ENCODE measurements at places on chromosomes 5 and 9. TPM values are rescaled to one million over a fixed set of nuclear protein-coding genes. Genes with fewer than 3 reads are reported as not detected.

The BICD2 gene
- 16.8 TPM for total RNA-seq

The CAVIN4 gene
- total RNA-seq, result 0.11 TPM

The BAAT gene
- not detected for total RNA-seq

The C5orf52 gene
- not detected for total RNA-seq

The SAPCD2 gene
- total RNA-seq, result 13.5 TPM

The ARHGEF28 gene
- total RNA-seq, result not detected

The ORM1 gene
- total RNA-seq, result not detected

The PPP2R2B gene
- 0.56 TPM for total RNA-seq

The SLC46A2 gene
- total RNA-seq, result not detected

The PTGR1 gene
- 1.8 TPM for total RNA-seq

The C7 gene
- total RNA-seq, result not detected

- no peak for DNase-seq
Observed at GRCh38 chr9:130041648-130042405, 1.2 kb downstream of the FNBP1 start.

- DNase-seq, result no peak
Observed at GRCh38 chr9:137034039-137034708, 2.3 kb upstream of the FUT7 start.

DNA sequence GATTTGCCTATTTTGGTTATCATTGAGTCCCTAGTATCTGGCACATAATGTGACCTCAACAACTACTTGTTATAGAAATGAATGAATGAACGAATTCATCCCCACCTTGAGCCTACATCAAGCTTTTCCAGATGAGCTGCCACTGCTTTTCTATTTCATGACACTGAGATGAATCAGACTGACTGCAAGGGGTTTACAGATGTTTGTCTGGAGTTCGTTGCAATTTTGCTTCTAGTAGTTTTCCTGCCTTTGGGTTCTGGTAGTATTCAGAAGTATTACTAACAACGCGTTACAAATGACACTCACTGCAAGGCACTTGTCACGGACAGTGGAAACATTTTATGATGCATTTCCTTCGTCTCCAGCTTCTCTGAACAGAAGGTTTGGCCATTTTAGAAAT lies 222.3 kb downstream of the CD180 start:
- DNase-seq, result no peak

DNA sequence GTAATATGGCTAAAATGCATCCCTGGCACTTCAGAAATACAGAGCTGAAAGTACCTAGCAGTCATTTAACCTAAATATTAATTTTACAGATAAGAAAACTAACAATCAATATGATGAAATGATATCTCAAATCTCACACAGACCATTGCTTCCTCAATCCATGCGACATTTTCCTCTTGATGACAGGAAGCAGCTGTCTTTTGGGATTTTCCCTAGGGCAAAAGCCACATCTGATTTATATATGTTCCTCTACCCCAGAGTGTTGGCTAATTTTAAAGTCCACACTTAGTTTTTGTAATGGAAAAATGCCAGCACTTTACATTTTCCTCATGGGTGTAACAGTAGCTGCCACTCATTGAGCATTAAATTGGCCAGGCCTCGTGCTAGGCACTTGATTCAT lies 47.7 kb upstream of the ITGA1 start:
- DNase-seq, result no peak

GRCh38 chr5:10339958-10340357 lies 13.5 kb upstream of the MARCHF6 start:
- DNase-seq, result no peak

- DNase-seq, result no peak
Observed at GRCh38 chr5:25539536-25539935, 894.8 kb upstream of the CDH10 start.

DNA sequence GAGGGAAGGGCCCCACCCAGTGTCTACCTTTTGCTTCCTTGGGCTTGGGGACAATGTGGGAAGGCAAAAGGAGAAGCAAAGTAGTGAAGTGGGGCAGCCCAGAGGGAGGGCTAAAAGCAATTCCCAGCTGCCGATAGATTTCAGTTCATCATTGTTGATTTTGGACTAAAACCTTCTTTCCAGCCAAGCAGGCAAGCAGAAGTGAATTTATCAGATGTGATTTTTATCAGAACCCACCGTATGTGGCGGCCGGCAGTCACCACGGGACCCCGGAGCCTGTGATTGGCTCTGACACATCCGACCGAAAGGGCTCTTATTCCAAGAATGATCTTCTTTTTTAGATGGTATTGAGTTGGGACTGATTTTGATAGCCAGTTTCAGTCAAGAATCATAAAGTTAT lies 559.9 kb downstream of the PSAT1 start:
- DNase-seq, result no peak

- no peak for DNase-seq
Observed at GRCh38 chr9:137339045-137339907, 37.2 kb upstream of the NRARP start.

DNA sequence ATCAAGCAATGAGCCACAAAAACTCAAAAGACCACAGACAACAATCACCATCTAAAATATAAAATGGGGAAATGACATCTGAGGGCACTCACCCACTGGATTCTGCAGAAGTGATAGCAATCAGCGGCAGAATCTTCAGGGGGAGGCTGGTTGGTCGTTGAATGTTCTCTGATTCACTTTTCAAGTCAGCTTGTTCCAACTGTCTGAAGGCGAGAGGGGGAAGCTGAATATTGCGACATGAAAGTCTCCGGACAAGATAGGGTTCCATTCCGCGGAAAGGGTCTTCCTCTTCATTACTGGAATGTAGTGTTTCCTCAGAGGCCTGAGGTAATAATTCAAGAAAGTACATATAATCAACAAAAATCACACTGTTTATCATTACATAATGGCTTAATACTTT lies 94.9 kb upstream of the PDE4D start:
- DNase-seq, result no peak

GRCh38 chr5:168575391-168576372 lies 3.5 kb downstream of the PANK3 start:
- no peak for DNase-seq

DNA sequence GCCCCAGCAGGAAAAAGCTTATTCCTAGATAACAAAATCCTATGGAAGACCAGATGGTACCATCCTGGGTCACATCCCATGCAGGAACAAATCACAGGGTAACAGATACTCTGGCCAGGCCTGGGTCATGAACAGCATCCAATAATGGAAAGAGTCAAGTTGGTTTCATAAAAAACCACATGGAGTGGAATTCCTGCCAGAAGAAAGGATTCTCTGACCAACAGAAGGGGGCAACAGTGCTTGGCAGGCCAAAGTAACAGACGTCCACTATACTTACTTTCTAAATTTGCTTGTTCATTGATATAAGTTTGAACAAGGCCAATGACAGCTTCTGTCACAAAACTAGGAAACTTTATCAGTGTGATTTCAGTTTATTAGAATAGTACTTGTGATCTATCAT lies 273.5 kb downstream of the ARRDC3 start:
- DNase-seq, result no peak

DNA sequence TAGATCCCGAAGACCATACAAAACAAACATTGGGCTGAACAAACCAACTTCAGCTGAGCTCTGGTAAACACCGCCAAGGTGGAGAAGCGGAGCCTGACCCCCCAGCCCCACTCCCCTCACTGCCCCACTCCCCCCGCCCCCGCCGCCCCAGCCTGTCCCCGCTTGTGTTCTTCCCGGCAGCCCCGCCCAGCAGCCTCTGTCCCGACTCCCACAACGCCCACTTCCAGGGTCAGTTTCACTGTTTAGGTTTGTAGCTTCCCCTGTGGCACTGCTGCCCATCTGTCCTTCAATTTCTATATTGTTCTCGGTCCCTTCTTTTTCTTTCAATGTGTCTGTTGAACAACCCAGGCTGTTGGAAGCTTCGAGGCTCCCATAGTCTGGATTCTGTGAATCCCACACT lies 112.0 kb upstream of the CACNA1B start:
- no peak for DNase-seq

DNA sequence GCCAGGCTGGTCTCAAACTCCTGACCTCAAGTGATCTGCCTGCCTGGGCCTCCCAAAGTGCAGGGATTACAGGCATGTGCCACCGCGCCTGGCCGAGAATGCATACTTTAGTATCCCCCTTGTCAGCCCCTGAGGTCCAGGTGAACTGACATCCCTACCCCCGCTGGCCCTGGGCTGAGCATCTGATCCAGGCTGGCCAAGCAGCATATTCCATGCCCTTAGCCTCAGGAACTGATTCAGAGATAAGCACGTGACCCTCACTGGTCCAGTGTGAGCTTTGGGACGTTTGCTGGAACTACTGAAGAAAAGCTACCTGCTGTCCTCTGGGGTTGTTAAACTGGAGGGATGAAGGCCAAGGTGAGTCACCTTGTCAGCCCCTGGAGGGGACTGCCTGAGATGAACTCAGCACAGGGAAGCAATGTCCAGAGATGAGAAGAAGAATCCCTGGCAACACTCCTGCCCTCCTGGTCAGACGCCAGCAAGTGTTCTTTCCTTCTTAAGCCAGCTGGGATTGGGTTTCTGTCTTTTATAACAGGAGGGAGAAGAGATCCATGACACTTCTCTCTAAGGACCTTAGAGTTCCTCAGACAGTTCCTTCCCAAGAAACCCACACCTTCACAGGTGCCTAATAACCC lies 59.1 kb upstream of the FBXW11 start:
- no peak for DNase-seq

DNA sequence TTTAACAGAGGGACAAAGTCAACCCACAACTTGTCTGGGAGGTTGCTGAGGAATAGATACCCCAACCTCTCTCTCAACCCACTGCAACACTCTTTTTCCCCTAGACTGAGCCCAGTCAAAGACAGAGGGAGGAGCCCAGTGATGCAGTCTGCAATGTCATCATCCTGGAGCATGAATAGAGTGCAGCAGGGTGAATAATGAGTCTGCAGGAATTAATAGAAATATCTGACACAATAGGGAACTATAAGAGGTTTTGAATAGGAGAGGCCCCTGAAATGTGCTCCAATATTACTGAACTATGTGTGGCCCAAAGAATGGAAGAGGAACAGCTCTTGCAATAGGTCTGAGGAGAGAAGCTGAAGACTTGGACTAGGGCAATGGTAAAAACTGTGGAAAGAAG lies 59.1 kb downstream of the PDCD1LG2 start:
- DNase-seq, result no peak

DNA sequence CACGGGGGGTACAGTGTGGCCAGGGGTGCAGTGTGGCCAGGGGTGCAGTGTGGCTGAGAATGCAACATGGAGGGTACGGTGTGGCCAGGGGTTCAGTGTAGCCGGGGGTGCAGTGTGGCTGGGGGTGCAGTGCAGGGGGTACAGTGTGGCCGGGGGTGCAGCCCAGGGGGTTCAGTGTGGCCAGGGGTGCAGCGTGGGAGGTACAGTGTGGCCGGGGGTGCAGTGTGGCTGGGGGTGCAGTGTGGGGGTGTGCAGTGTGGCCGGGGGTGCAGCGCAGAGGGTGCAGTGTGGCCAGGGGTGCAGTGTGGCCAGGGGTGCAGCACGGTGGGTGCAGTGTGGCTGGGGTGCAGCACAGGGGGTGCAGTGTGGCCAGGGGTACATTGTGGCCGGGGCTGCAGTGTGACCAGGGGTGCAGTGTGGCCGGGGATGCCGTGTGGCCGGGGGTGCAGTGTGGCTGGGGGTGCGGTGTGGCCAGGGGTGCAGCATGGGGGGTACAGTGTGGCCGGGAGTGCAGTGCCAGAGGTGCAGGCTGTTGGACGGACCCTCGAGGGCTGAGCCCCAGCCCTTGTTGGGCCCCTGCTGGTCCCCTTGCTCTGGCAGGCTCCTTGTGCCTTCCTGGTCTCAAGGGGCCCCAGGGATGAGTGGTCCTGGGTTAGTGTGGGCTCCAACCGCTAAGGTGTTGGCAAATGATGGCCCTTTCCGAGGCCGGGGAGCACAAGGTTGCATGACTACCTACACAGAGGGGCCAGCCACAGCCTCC lies 17.9 kb downstream of the TPPP start:
- no peak for DNase-seq

DNA sequence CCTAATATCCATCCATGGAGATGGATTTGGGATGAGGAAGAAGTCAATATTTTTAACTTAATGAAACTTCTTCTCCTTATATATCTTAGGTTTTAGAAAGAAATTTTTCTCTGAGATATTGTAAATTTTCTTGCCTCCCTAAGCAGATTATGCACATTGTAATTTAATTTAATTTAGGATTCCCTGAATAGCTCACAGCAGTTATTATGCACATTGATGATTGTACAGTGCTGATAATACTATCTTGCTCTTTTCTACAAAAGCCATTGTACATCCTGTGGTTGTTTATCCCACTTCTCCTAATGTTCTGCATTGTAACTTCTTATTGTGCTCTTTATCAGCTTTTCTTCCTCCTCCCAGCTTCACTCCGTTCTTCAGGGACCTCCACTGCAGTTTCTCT lies 410.4 kb upstream of the WWC1 start:
- DNase-seq, result no peak

- DNase-seq, result no peak
Observed at GRCh38 chr5:15079566-15079965, 208.0 kb upstream of the ANKH start.

DNA sequence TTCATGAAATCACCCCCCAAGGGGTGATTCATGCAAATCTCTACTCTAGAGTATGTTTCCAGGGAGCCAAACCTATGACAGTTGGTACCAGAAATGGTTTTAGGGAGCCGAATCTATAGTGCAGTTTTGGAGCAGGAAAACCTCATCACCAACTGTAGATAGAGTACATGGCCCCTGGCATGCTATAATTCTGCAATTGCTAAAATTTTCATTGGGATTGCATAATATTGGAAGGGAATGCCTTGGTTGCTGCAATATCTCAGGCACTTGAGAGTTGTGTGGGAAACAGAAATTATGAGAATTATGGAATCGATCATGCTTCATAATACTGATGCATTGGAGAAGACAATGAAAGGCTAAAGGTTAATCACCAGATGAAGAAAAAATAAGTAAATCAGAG lies 148.2 kb upstream of the PLPPR1 start:
- no peak for DNase-seq

DNA sequence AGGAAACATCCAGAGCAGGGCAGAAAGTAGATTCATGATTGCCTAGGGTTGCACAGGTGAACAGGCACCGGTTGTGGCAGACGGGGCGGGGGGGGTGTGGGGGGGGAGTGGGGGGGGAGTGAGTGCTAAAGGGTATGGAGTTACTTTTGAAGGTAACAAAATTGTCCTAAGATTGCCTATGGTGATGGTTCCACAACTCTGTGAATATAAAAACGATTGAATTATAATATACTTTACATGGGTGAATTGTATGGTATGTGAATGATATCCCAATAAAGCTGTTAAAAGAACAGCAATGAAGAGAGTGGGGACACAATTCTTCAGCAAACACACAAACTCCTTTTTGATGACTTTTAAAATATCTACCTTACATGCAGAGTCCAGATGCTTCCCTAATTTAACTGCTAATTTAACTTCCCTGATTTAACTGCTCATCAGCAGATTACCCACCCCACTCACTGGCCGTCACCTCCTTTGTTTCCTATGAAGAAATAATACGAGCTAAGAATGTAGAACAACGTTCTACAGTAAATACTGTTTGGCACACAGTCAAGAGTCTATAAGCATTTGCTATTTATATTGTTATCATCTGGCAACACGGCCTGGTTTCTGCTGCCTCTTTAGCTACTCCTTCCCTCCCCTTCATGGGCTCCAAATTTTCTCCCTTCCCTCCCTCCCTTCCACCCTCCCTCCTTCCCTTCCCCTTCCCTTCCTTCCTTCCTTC lies 83.5 kb downstream of the PTCH1 start:
- DNase-seq, result no peak

- DNase-seq, result no peak
Observed at GRCh38 chr5:136242136-136242535, 49.2 kb upstream of the SMIM32 start.
